Activated CD4-positive, alpha-beta T cell treated with anti-CD3 and anti-CD28 coated beads, Interleukin-2, amount 10 ng/mL, durations not matched to agents 7 days and 5 days (primary cell): ENCODE measurements at places on chromosomes 6 and 20.
A peak's percentile ranks its signal among the peaks of the same experiment; 100 is the strongest.

DNA sequence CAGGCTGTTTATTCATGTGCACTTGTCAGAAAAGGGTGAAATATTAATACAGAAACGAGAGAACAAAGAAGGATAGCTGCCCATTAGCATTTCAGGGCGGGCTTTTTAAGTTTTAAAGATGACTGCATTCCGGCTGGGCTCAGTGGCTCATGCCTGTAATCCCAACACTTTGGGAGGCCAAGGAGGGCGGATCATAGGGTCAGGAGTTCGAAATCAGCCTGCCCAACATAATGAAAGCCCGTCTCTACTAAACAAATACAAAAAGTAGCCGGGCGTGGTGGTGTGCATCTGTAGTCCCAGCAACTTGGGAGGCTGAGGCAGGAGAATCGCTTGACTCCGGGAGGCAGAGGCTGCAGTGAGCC lies 130.5 kb downstream of the HFE start:
- DNase-seq = no peak

- DNase-seq = no peak
Observed at GRCh38 chr20:1663917-1664316, 6.3 kb upstream of the SIRPG start.

GRCh38 chr6:13033145-13033544 lies 295.2 kb downstream of the TBC1D7 start:
- DNase-seq = no peak

DNA sequence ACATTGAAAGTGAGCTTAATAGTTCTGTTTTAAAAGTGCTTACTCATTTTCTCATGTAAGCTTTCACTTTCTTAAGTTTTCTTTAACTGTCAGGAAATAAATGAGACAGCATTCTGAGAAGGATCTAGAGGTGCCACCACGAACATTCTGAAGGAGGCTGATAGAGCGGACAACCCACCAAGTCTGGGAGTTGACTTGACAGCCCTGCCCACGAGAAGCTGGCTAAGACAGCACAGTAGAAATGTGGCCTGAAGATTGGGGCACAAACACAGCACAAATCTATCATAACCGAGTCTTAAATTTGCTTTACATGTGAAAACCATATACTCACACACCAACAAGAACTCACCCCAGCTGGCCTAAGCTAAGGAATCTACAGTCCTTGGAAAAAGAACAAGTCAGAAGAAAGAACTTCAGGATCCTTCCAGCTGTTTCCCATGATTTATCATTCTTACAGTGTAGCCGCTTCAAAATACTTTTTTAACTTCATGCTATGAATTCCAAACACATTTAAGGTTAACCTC lies 144.2 kb upstream of the TNFAIP3 start:
- DNase-seq = no peak

DNA sequence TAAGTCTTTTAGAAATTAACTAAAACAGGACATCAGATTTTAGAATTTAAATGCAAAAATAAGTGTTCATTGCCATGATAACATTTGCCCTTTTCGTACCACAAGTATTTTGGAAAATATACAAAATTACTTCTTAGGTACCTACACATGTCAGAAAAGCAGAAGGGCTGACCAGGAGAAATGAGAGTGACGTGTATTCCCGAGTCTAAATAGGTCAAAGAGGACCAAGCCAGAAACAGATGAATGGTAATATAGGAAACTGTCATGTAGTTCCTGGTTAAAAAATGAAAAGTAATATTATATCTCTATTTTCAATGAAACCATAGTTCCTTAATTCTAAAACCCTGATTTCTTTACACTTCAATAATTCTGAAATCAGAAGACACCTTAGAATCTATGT lies 126.2 kb downstream of the IPCEF1 start:
- no peak for DNase-seq

DNA sequence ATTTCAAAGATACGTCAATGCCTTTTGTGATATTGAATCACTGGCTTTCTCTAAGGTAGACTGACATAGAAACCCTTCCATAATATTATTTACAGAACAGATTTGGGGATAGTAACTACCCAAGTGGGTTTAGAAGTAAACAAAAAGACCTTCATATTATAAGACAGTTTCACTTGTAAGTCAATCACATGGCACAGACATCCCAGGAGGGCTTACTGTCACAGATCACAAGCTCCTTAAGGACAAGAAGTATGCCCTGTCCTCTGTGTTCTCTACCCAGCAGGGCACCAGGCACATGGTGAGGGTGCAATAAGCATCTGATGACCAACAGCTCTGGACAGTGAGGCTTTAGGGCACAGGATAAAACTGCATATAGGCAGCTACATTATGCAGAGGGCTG lies 135.9 kb upstream of the SLC22A16 start:
- no peak for DNase-seq

DNA sequence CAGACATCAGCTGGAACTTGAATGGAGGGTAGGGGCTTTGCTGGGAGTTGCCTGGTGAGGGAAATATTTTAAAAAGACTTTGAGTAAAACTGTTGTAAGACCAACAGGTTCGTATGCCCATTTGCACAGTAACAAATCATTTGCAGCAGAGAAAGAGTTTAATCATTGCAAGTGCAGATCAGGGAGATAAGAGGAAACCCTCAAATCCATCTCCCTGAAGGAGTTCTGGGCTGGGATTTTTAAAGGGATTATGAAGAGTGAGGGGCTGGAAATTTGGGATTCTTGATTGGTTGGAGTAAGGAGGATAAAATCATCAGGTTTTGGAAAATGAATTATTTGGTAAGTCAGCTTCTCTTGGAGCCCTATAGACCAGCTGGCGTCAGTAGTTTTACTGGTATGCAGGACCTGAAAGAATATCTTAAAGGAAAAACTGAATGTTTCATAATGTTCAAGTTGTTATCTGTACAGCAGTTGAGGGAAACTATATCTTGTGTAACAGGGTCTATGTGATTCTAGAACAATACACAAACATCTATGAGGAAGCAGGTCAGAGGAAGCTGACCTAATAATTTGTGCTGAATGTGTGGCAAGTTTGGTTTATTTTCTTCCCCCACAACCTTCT lies 295.5 kb downstream of the PLCB1 start:
- no peak for DNase-seq

- DNase-seq = peak; percentile 19
Observed at GRCh38 chr20:44914924-44915323, 5.1 kb downstream of the PABPC1L start.

- peak; percentile 63 for DNase-seq
Observed at GRCh38 chr6:10720265-10720959, 2.5 kb upstream of the TMEM14C start.

- no peak for DNase-seq
Observed at GRCh38 chr20:10291568-10292248, 73.1 kb downstream of the SNAP25 start.

DNA sequence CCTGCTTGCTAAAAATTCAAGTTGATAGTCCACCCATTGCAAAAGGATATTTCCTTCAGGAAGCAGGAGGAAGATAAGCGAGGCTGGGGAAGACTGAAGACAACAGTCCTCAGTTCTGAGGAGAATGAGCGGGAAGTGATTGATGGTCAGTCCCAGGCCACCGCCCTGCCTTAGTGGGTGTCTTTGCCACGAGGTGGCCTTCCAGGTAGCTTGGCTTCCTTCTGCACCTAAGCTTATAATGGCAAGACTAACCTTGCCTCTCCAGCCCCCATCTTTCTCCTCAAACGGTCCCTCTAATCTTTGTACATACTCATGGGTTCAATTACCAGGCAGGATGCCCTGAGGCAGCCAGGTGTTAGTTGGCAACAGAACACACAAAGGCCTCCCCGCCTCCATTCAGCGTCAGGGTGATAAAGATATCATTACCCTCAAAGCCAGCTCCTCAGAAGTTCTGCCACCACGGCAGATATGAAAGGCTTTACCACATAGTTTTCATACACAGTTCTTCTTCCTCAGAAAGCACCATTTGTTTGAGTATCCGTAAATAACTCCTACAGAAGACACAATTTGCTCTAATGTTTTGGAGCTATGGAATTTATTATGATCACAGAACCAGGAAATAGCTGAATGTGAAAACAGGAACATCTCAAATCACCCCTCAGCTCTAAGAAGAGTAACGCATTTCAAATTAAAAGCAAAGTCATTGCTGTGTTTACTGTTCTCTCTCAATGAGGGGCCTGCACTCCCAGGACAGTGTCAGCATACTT lies 249.4 kb downstream of the ATXN1 start:
- peak; percentile 49 for DNase-seq

- DNase-seq = no peak
Observed at GRCh38 chr6:57257911-57258541, 35.9 kb upstream of the RAB23 start.

DNA sequence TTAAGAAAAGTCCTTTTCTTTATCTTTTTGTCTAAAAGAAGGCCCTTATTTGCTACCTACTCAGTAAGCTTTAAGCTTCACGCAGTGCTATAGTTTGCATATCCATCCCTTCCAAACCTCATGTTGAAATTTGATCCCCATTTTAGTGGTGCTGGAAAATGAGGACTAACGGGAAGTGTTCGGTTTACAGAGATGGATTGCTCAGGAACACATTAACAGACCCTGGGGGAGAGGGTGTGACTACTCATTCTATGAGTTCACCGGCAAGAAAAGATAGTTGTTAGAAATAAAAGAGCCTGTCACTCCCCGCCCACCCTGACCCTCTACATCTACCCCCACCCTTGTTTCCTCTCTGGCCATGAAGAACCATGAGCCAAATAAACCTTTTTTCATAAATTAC lies 546.2 kb downstream of the MEI4 start:
- no peak for DNase-seq
